Sigmoid colon (tissue), 7 donors: ENCODE measurements at places on chromosomes 4 and X. TPM values are rescaled to one million over a fixed set of nuclear protein-coding genes. Genes with fewer than 3 reads are reported as not detected.

DNA sequence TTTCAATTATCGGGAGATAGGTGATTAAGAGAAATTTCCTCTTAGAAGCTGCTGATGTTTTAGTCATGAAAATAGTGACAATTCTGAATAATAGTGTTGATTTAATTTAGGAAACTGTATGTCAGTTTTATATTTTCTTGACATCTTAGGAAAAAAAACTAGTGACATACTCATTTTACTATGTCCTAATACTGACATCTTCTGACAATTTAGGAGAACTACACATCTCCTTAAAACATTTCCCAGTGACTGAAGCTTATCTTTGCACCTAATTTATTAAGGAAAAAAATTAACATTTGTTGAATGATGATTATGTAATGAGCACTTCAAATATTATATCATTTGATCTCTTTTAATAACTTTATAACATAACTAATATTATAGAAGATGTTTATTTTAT, 42.0 kb upstream of the RBMXL3 start:
- no peak overlapping the region for H3K4me3 ChIP-seq
- no peak for DNase-seq
- no peaks in the 10 kb centered on the region for H3K27me3 ChIP-seq

MAGEA11 gene
- not detected for total RNA-seq

DNA sequence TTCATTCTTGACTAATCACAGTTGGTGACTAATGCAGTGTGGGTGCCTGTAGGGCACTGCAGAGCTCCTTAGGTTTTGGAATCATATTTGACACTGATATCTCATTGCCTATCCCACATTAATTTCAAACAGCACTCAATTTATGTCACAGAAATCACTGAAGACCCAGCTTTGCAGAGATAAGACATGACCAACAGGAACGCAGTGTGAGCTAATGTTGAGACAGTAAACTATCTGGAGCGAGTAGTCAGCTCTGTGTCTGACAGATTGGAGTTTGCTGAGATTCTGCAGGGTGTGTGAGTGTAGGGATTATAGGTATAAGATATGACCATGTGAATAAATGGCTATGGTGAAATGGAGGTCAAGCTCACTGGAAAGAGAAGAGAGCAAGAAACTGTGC, 1586.1 kb upstream of the AGA start:
- H3K4me1 ChIP-seq, result no peaks in the 10 kb centered on the region
- DNase-seq, result no peak
- no peaks in the 10 kb centered on the region for H3K36me3 ChIP-seq
- no peak overlapping the region for H3K27ac ChIP-seq
- no peaks in the 10 kb centered on the region for H3K27me3 ChIP-seq

DNA sequence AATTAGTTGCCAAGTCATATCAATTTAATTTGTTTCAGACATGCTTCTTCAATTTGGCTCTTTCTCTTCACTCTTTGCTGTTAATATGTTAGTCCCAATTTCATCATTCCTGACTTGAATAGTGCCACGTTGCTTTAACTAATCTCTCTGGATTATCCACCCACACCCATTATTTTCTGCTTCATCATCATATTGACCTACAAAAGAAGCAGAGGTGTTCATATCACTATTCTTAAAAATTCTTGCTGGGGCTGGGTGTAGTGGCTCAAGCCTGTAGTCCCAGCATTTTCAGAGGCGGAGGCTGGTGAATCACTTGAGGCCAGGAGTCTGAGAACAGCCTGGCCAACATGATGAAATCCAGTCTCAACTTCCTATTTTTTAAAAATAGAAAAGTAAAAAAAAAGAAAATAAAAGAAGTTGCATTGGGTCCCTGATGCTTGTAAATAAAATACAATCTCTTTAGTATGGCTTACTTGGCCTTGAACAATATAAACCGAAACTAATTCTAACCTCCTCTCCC, 65.7 kb upstream of the KCNIP4 start:
- H3K27me3 ChIP-seq, result no peaks in the 10 kb centered on the region
- H3K27ac ChIP-seq, result no peak overlapping the region
- H3K4me3 ChIP-seq, result no peak overlapping the region
- H3K36me3 ChIP-seq, result no peaks in the 10 kb centered on the region
- no peaks in the 10 kb centered on the region for H3K4me1 ChIP-seq
- no peak for DNase-seq

DNA sequence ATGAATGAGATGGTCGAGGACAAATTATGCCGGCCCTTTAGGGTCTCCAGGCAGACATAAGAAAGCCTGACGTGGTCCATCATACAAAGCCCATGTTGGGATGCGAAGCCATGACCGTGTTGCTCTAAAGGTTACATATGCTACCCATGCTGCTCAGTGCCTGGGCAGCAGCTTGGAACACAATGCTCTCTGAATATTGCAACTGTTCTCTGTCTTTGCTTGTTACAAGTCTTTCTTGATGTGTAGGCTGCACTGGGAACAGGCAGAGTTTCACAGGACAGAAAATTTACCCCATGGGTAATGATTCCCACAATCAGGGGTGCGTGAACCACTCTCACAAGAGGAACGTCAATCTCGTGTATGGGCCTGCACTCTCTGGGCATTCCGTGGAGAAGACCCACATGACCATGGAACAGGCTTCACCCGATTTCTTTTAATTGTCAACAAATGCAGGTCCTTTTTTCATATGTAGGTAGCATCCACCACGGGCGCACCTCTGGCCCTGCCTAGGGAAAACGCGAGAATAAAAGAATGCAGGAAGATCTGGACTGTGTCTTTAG, 66.3 kb downstream of the NBDY start:
- H3K27me3 ChIP-seq, result no peaks in the 10 kb centered on the region
- no peak overlapping the region for H3K4me3 ChIP-seq
- H3K4me1 ChIP-seq, result peaks cover 17% of the 10 kb centered on the region
- peak; percentile 8 for DNase-seq
- H3K27ac ChIP-seq, result no peak overlapping the region

DNA sequence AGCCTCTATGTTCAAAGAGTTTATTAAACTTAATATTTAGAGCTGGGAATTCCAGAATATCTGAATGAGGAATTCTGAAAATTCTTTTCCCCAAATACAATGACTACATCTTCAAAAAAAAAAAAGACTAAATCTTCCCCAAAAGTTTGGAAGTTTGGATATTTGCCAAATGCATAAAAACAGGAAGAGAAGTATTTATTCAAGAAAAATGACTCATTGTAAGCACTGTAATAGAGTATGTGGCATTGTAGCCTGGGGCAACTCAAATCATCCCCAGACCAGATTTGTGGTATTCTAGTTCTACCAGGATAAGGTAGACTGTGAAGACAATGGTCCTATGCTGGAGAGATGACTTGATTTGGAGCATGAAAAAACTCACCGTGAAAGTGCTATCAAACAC, 78.5 kb upstream of the PDHA2 start:
- no peak for DNase-seq
- no peaks in the 10 kb centered on the region for H3K4me1 ChIP-seq
- H3K4me3 ChIP-seq, result no peak overlapping the region
- H3K27me3 ChIP-seq, result no peaks in the 10 kb centered on the region
- H3K36me3 ChIP-seq, result no peaks in the 10 kb centered on the region

GRCh38 chr4:159227984-159228383, 125.1 kb downstream of the RAPGEF2 start:
- no peaks in the 10 kb centered on the region for H3K27me3 ChIP-seq
- no peaks in the 10 kb centered on the region for H3K36me3 ChIP-seq
- H3K27ac ChIP-seq, result peak overlapping the region; percentile 76
- H3K4me3 ChIP-seq, result peak overlapping the region; percentile 8
- peak; percentile 81 for DNase-seq
- H3K4me1 ChIP-seq, result peaks cover 10% of the 10 kb centered on the region

DNA sequence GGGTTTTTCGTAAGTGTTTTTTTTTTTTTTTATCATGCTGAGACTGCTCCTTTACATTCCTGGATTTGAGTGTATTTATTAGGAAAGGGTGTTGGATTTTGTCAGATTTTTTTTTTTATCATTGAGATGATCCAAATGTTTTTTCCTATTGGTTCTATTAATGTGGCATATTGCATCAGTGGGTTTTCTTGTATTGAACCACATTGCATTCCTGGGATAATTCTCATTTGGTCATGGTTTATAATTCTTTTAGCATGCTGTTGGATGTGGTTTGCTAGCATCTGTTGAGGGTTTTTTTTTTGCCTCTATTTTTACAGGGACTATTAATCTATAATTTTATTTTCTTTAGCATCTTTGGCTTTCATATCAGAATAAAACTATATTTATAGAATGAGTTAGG, 28.8 kb downstream of the COL4A5 start:
- H3K4me3 ChIP-seq, result no peak overlapping the region
- no peaks in the 10 kb centered on the region for H3K36me3 ChIP-seq
- H3K27ac ChIP-seq, result no peak overlapping the region

DNA sequence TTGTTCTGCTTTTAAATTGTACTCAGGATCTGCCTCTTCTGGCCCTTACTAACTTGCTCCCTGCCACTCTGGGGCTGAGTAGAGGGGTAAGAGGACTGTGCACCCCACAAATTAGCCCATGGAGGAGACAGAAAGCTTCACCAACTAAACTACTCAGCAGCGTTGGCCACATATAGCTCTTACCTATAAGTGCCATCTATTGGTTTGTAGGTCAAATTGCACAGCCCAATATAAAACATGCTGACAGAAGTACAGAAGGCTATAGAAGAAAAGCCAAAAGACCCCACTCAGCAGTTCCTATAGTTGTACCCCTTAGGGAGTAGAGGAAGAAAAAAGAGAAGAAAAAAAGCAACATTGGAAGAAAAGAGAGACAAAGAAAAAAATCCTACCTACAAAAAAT, 341.2 kb upstream of the FMR1 start:
- H3K27me3 ChIP-seq, result no peaks in the 10 kb centered on the region
- no peak for DNase-seq
- no peak overlapping the region for H3K27ac ChIP-seq
- no peaks in the 10 kb centered on the region for H3K4me1 ChIP-seq
- H3K36me3 ChIP-seq, result no peaks in the 10 kb centered on the region
- no peak overlapping the region for H3K4me3 ChIP-seq

FAT4 gene
- 74.2 TPM for total RNA-seq

KLB gene
- total RNA-seq, result not detected

GRCh38 chr4:3690551-3691152, 75.5 kb upstream of the ADRA2C start:
- DNase-seq, result no peak
- H3K27ac ChIP-seq, result no peak overlapping the region
- H3K36me3 ChIP-seq, result no peaks in the 10 kb centered on the region
- H3K4me3 ChIP-seq, result no peak overlapping the region
- peaks cover 5% of the 10 kb centered on the region for H3K27me3 ChIP-seq

DNA sequence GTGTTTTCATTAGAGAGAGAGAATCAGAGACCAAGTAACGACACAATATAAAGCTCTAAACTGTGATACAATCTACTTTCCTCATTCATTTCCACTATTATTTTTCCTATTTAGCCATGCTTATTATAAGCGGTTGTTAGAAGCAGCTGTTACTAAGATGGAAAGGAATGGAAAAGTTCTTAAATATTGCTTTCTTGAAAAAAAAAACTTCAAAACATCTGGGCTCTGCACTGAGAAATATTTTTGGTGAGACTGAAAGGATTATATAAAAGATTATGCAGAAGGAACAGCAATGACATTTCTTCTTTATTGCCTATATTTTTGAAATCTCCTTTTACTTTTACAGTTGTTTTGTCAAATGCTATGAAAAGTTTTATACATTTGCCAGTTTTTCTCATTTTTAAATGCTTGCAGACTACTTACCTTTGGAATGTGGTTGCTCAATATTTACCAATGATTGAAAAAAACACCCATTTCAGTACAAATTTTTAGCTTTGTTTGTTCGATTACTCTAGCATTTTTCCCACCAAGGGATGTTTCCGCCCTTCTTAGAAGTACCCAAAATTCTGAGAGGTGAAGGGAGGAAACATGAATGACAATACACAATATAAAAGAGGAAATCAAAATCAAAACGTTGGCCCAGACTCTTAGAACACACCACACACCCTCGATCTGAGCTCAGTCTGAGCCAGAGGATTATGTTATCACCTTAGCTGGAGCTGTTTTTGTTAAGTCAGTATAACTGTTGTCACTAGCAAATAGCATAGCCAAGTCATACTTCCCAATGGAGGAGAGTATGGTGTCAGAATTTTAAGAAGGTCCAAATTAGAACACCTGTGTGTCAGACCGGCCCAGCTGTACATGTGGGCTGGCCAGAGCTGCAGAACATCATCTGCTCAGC, 18.4 kb downstream of the DKK2 start:
- H3K36me3 ChIP-seq, result no peaks in the 10 kb centered on the region
- H3K4me1 ChIP-seq, result no peaks in the 10 kb centered on the region
- DNase-seq, result no peak
- H3K4me3 ChIP-seq, result no peak overlapping the region
- H3K27me3 ChIP-seq, result no peaks in the 10 kb centered on the region
- H3K27ac ChIP-seq, result no peak overlapping the region

- H3K27me3 ChIP-seq, result no peaks in the 10 kb centered on the region
- H3K27ac ChIP-seq, result peak overlapping the region; percentile 90
- peaks cover 15% of the 10 kb centered on the region for H3K4me1 ChIP-seq
- no peak for DNase-seq
Observed at GRCh38 chrX:71253253-71254091, 468 bp downstream of the ZMYM3 start.

- H3K27me3 ChIP-seq, result no peaks in the 10 kb centered on the region
- H3K4me3 ChIP-seq, result no peak overlapping the region
- H3K36me3 ChIP-seq, result no peaks in the 10 kb centered on the region
Observed at GRCh38 chr4:26302031-26302899, 18.5 kb upstream of the RBPJ start.

- no peak overlapping the region for H3K4me3 ChIP-seq
- H3K4me1 ChIP-seq, result no peaks in the 10 kb centered on the region
- no peak overlapping the region for H3K27ac ChIP-seq
- no peaks in the 10 kb centered on the region for H3K36me3 ChIP-seq
- no peaks in the 10 kb centered on the region for H3K27me3 ChIP-seq
Observed at GRCh38 chr4:43163101-43163792, 270.7 kb downstream of the GRXCR1 start.

DNA sequence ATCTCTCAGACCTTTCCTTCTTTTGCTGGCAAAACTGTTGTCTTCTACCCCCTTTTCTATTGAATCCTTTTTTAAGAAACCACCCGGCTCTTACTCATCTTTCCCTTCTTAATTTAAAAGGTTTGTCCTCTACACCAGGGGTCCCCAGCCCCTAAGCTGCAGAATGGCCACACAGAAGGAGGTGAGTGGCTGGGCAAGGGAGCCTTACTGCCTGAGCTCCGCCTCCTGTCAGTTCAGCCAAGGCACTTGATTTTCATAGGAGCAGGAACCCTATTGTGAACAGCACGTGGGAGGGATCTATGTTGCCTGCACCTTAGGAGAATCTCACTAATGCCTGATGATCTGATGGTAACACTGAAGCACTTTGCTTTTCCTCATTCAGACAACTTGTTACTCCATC, 726.3 kb upstream of the INTU start:
- no peak for DNase-seq
- H3K4me1 ChIP-seq, result no peaks in the 10 kb centered on the region
- H3K27ac ChIP-seq, result no peak overlapping the region
- no peaks in the 10 kb centered on the region for H3K27me3 ChIP-seq

- DNase-seq, result no peak
- no peak overlapping the region for H3K27ac ChIP-seq
- H3K27me3 ChIP-seq, result no peaks in the 10 kb centered on the region
Observed at GRCh38 chr4:177185151-177185550, 124.5 kb upstream of the NEIL3 start.

NAT8L gene
- not detected for total RNA-seq

NLRP2B gene
- not detected for total RNA-seq

ZDHHC15 gene
- total RNA-seq, result 2.9 TPM
